ENCODE measurements at places on chromosomes 6 and 20.

GRCh38 chr6:19836799-19837510 lies at the start of gene ID4:
TSS of gene ID4 (plus strand) at chr6:19837370. CDS start at chr6:19837755, 385 bp downstream.
- no peaks in the 10 kb centered on the region for H3K36me3 ChIP-seq
- H3K27ac ChIP-seq, result peak within 1 kb of the TSS; percentile 81
- H3K27me3 ChIP-seq, result no peaks in the 10 kb centered on the region
- H3K4me1 ChIP-seq, result peaks cover 14% of the 10 kb centered on the region

- H3K4me3 ChIP-seq, result no peak overlapping the region
- H3K36me3 ChIP-seq, result no peaks in the 10 kb centered on the region
- no peaks in the 10 kb centered on the region for H3K27me3 ChIP-seq
- peak overlapping the region; percentile 79 for H3K27ac ChIP-seq
- DNase-seq, result no peak
- H3K4me1 ChIP-seq, result peaks cover 52% of the 10 kb centered on the region
Observed at GRCh38 chr6:134516582-134516981, 198.7 kb upstream of the SGK1 start.

DNA sequence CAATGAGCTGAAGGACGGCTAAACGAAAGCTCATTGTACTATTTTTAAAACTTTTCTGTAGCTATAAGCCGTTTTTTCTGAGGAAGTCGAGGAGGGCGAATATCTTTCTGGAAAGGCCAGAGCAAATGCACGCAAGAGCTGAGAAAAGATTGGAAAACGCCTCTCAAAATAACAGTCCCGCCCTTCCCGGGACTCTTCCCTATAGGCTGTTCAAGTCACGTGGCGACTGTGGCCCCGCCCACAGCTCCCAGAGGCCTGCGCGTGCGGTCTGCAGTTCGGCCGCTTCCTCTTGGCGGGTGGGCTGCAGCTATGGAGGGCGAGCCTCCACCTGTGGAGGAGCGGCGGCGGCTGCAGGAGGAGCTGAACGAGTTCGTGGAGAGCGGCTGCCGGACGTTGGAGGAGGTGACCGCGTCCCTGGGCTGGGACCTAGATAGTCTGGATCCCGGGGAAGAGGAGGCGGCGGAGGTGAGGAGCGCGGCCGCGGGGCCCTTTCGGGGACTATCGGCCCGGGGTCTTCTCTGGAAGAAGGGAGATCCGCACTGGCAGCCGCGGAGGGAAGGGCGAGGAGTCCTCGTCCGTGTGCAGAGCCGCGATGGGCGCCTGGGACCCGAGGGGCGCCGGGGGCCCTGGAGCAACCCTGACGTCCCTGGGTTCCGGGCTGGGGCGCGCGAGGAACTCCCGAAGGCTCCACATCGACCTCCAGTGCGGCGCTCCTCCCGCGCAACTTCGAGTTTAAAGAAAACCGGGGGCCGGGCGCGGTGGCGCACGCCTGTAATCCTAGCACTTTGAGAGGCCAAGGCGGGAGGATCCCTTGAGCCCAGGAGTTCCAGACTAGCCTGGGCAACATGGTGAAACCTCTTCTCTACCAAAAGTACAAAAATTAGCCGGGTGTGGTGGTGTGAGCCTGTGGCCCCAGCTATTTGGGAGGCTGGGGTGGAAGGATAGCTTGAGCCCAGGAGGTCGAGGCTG lies at the start of gene SNRNP48:
SNRNP48 (plus strand) TSS at position 250 of the 969 bp plus-strand sequence; CDS start at position 310, 60 bp downstream.
- DNase-seq, result peak; percentile 94
- no peaks in the 10 kb centered on the region for H3K27me3 ChIP-seq
- H3K4me1 ChIP-seq, result peaks cover 10% of the 10 kb centered on the region
- H3K36me3 ChIP-seq, result peaks cover 18% of the 10 kb centered on the region

GRCh38 chr6:124943658-124944057 lies 18.6 kb upstream of the RNF217 start:
- no peaks in the 10 kb centered on the region for H3K4me1 ChIP-seq
- H3K4me3 ChIP-seq, result no peak overlapping the region
- DNase-seq, result no peak

GRCh38 chr6:10112871-10113549 lies 301.9 kb downstream of the TFAP2A start:
- no peaks in the 10 kb centered on the region for H3K36me3 ChIP-seq
- no peak overlapping the region for H3K27ac ChIP-seq
- H3K4me3 ChIP-seq, result no peak overlapping the region
- H3K27me3 ChIP-seq, result peaks cover 11% of the 10 kb centered on the region
- H3K4me1 ChIP-seq, result no peaks in the 10 kb centered on the region

DNA sequence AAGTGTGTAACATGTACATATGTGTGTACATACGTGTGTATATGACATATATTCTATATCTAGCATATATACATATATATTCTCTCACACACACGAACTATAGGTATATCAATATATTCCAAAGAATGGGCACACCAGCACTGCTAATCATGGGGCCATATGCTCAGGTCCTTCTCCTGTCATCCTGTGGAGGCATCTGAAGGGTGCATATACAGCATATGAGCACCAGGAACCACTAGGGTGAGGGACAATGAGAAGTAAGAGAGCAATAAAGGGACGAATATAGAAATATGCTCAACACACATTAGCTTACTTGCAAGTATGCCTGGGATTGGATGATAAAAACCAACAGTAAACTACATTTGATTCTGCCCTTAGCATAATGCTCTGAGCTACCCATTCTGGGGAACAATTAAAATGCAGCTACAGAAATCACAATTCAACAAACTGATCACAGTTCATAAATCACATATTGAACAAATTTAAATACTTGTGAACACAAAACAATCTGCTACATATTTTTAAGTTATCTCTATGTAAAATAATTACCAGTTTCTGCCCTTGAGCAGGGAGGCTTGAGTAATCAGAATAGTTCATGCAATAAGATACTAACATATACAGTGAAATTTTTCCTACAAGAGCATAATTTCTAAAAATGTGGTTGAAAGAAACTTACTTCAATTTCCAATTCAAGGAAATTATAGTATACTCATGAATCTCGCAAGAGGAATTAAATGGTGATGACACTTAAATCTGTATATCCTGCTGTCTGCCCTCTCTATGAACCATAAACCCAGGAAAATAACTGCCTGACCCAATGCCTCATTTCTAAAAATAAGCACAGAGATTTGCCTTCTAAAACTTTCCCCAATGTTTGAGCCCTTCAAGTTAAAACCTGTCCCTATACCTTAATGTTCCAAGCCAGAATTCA lies 272.2 kb upstream of the THEMIS start:
- H3K4me3 ChIP-seq, result no peak overlapping the region
- DNase-seq, result no peak
- no peaks in the 10 kb centered on the region for H3K27me3 ChIP-seq
- no peaks in the 10 kb centered on the region for H3K4me1 ChIP-seq
- H3K27ac ChIP-seq, result no peak overlapping the region
- H3K36me3 ChIP-seq, result no peaks in the 10 kb centered on the region

- H3K36me3 ChIP-seq, result no peaks in the 10 kb centered on the region
- H3K27ac ChIP-seq, result peak overlapping the region; percentile 36
- H3K4me1 ChIP-seq, result peaks cover 13% of the 10 kb centered on the region
- no peak overlapping the region for H3K4me3 ChIP-seq
Observed at GRCh38 chr20:37251825-37252477, 9.7 kb downstream of the GHRH start.

- peak; percentile 3 for DNase-seq
- H3K4me1 ChIP-seq, result peaks cover 10% of the 10 kb centered on the region
- no peak overlapping the region for H3K27ac ChIP-seq
- no peak overlapping the region for H3K4me3 ChIP-seq
Observed at GRCh38 chr6:34517966-34518365, 38.2 kb downstream of the SPDEF start.

DNA sequence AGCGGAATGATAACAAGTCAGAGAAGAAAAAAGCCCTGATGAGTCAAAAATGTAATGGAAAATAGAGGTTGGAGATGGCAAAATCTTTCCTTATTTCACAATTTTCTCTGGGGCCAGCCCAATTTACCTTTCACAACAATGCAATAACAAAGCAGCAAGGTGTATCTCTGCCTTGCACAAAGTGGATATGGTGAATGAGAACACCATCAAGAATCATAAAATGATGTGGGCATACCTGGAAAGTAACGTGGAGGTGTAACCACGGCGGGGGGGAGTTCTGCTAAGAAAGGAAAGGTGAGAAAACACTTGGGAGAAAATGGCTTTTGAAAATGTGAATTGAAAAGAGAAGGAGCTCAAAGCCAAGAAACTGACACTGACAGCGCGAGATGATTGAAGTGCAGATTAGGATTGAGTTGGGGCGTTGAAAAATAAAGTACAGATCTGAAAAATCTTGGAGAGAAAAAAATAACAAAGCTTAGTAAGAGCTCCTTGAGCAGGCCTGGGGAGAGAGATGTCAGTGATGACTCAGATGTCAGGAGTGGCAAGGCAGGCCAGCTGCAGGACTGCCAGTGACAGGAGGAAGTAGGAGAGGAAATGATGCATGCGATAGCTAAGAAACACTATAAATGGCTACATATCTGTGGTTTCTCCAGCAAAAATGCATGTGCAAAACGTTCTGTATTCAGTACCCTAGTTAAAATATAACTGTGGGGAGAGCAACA lies 26.2 kb downstream of the ARHGAP18 start:
- DNase-seq, result peak; percentile 11
- no peak overlapping the region for H3K4me3 ChIP-seq
- H3K4me1 ChIP-seq, result no peaks in the 10 kb centered on the region
- no peaks in the 10 kb centered on the region for H3K36me3 ChIP-seq
- H3K27ac ChIP-seq, result peak overlapping the region; percentile 99

GRCh38 chr6:128339635-128340450 lies 180.6 kb downstream of the PTPRK start:
- H3K4me3 ChIP-seq, result no peak overlapping the region
- DNase-seq, result no peak
- peaks cover 9% of the 10 kb centered on the region for H3K4me1 ChIP-seq
- no peak overlapping the region for H3K27ac ChIP-seq
- no peaks in the 10 kb centered on the region for H3K27me3 ChIP-seq
- peaks cover 3% of the 10 kb centered on the region for H3K36me3 ChIP-seq

DNA sequence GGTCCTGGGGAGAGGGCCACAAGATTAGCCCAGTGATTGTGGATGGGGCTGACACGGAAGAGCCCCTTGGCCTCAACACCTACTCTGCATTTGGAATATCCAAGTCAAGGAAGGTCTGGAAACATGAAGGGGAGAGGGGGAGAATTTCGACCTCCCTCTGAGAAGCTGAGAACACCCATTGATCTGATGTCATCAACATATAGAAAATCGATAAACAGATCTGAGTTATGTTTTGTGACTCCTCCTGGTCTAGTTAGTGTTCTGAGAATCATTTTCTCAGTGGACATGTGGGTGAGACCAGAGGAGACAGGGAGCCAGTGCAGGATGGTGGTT lies 108.0 kb downstream of the SLC22A3 start:
- H3K36me3 ChIP-seq, result no peaks in the 10 kb centered on the region
- peaks cover 13% of the 10 kb centered on the region for H3K27me3 ChIP-seq
- H3K4me1 ChIP-seq, result peaks cover 2% of the 10 kb centered on the region
- no peak for DNase-seq
- H3K4me3 ChIP-seq, result peak overlapping the region; percentile 11
- no peak overlapping the region for H3K27ac ChIP-seq

DNA sequence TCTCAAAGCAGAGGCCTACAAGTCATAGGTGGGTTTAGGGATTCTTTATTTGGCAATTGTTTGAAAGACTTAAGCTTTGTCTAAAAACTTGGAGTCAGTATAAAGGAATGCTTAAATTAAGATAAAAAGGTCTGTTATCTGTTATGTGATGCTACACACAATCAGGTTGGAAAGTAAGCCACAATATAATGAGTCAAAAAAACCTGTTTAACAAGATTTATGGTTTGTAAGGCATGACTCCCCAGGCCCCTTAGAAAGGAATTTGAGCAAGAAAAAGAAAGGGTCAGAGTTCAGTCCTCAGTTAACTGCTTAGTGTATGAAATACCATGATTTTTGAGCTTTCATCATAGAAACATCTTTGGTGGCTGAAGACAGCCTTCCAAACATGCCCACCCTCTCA lies 66.8 kb upstream of the HMGN3 start:
- DNase-seq, result no peak
- no peak overlapping the region for H3K27ac ChIP-seq
- no peaks in the 10 kb centered on the region for H3K36me3 ChIP-seq

DNA sequence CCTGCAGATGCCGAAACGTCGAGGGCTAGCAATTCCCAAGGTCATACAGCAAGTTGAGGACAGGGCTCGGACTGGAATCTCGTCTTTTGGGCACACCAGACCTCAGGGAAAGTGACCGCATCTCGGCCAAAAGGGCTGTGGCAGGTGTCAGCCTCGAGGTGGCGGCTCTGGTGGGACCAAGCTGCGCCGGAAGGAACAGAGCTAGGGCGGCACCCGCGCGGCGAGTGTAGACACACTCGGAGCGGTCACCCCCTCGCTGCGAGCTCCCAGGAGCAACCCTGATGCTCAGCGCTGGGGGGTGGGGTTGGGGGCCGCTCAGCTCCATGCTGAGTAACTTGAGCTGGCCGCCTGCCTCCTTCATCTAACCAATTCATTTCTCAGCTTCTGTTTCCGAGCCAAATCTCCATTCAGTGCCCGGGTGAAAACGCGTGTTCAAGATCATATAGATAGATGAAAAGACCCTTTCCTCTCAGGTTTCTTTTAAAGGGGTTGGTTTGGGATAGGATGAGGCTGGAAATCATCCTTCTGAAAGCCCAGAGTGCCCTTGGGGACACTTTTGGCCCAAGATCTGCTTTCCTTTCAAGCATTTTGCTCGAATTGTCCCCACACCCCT lies 2.2 kb upstream of the TUBB2B start:
- DNase-seq, result peak; percentile 50
- H3K27ac ChIP-seq, result peak overlapping the region; percentile 97
- H3K4me1 ChIP-seq, result peaks cover 17% of the 10 kb centered on the region
- peak overlapping the region; percentile 84 for H3K4me3 ChIP-seq
- peaks cover 15% of the 10 kb centered on the region for H3K27me3 ChIP-seq

GRCh38 chr20:50690650-50691572 lies at the start of gene RIPOR3:
TSS of gene RIPOR3 (minus strand) at chr20:50691542. CDS start at chr20:50691128, 414 bp downstream.
- no peaks in the 10 kb centered on the region for H3K36me3 ChIP-seq
- no peak within 1 kb of the TSS for H3K27ac ChIP-seq
- no peaks in the 10 kb centered on the region for H3K27me3 ChIP-seq
- peaks cover 18% of the 10 kb centered on the region for H3K4me1 ChIP-seq
- peak; percentile 67 for DNase-seq
- peak within 1 kb of the TSS; percentile 33 for H3K4me3 ChIP-seq

GRCh38 chr6:123715006-123715863 lies 78.5 kb upstream of the TRDN start:
- no peaks in the 10 kb centered on the region for H3K36me3 ChIP-seq
- H3K27me3 ChIP-seq, result no peaks in the 10 kb centered on the region
- H3K4me3 ChIP-seq, result no peak overlapping the region
- no peaks in the 10 kb centered on the region for H3K4me1 ChIP-seq
- no peak overlapping the region for H3K27ac ChIP-seq

- H3K27me3 ChIP-seq, result no peaks in the 10 kb centered on the region
- peaks cover 6% of the 10 kb centered on the region for H3K36me3 ChIP-seq
- 0 out of 2 replicates have a peak, but pooled peaks cover 3% of the 10 kb centered on the region for H3K4me1 ChIP-seq
- no peak for DNase-seq
Observed at GRCh38 chr6:15658181-15658744, 4.6 kb downstream of the DTNBP1 start.

Measured in SK-N-SH (cell line).